Esophagus squamous epithelium (tissue), 5 donors: ENCODE measurements at places on chromosomes 2 and 18. TPM values are rescaled to one million over a fixed set of nuclear protein-coding genes. Genes with fewer than 3 reads are reported as not detected.

- H3K27me3 ChIP-seq: no peaks in the 10 kb centered on the region
- no peaks in the 10 kb centered on the region for H3K36me3 ChIP-seq
- no peak overlapping the region for H3K4me3 ChIP-seq
- H3K27ac ChIP-seq: peak overlapping the region; percentile 1
Measured at GRCh38 chr2:33298233-33298632, 178.2 kb upstream of the RASGRP3 start.

DNA sequence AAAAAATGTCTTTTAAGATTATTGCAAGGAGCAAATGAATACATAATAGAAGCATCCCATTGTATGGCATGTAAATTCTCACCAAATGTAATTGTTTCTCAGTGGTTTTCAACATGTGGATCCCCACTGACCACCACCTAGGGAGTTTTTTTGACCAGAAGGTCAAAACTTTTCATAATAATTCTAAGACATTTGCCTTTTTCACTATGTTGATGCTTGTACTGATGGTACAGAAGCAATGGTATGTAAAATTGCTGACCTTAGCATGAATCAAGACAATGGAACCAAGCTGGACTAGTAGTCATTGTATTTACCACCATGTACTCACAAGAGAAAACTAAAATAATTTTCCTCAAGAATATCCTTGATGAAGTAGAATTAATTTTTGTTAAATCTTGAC is 36.8 kb downstream of the RAB10 start:
- H3K4me3 ChIP-seq: no peak overlapping the region
- H3K27ac ChIP-seq: no peak overlapping the region
- peaks cover 4% of the 10 kb centered on the region for H3K4me1 ChIP-seq
- no peaks in the 10 kb centered on the region for H3K27me3 ChIP-seq

Gene PAIP2B
- total RNA-seq: 6.5 TPM

Gene CAVIN2
- 20.5 TPM for total RNA-seq

GRCh38 chr2:96507957-96508520 is 2.9 kb upstream of the NEURL3 start:
- no peaks in the 10 kb centered on the region for H3K27me3 ChIP-seq
- no peak for DNase-seq
- peaks cover 31% of the 10 kb centered on the region for H3K4me1 ChIP-seq

DNA sequence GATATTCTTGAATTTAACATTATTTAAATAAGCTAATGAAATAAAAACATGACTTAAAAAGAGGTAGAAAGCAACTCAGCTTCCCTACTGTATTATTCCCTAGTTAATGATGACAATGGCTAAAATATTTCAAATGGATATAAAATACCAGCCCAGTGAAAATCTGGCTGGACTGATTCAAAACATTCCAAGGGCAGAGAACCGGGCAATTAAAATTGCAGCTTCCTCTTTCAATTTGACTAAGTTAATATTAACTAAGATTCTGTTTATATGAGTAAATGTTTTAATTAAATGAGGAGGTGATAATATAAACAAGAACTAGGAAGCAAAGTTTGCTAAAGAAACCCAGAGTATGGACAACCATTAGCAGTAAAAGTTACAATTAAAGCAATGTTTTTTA is 65.6 kb downstream of the RAPH1 start:
- no peak for DNase-seq
- no peaks in the 10 kb centered on the region for H3K36me3 ChIP-seq
- no peak overlapping the region for H3K4me3 ChIP-seq

Gene TGFA
- 15.8 TPM for total RNA-seq

Gene GRB14
- total RNA-seq: 0.31 TPM

- no peak overlapping the region for H3K27ac ChIP-seq
- no peaks in the 10 kb centered on the region for H3K36me3 ChIP-seq
- no peak for DNase-seq
- H3K27me3 ChIP-seq: no peaks in the 10 kb centered on the region
- H3K4me3 ChIP-seq: no peak overlapping the region
- H3K4me1 ChIP-seq: no peaks in the 10 kb centered on the region
Measured at GRCh38 chr2:230742781-230743180, 30.1 kb downstream of the CAB39 start.

Gene EPB41L3
- 41.4 TPM for total RNA-seq

Gene KYNU
- 2.3 TPM for total RNA-seq

- H3K36me3 ChIP-seq: no peaks in the 10 kb centered on the region
- H3K4me3 ChIP-seq: no peak overlapping the region
- H3K27ac ChIP-seq: no peak overlapping the region
- H3K27me3 ChIP-seq: no peaks in the 10 kb centered on the region
- DNase-seq: no peak
Measured at GRCh38 chr2:194155431-194155830, 1501.6 kb upstream of the SLC39A10 start.

Gene KCNG3
- total RNA-seq: 0.09 TPM

DNA sequence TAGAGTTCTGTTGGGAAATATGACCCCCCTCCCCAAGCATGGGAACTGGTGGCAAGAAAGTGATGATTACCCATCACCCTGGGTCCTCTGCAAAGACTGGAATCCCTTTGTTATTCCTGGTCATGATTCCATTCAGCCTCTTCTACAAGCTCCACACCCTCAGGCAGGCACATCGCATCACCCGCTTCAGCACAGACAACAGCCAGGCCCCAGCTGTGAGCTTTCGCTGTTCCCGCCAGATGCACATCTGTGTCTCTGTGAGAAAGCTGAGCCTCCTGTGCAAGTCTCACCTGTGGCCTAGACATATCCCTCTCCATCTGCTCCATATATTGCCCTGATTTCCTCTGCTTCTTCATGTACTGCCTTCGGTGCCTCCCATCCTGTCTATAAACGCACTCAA is 368.0 kb upstream of the RAB6C start:
- H3K27ac ChIP-seq: no peak overlapping the region
- H3K36me3 ChIP-seq: no peaks in the 10 kb centered on the region
- H3K4me1 ChIP-seq: no peaks in the 10 kb centered on the region
- H3K27me3 ChIP-seq: no peaks in the 10 kb centered on the region
- no peak overlapping the region for H3K4me3 ChIP-seq

Gene COL4A3
- total RNA-seq: 2.5 TPM

- no peaks in the 10 kb centered on the region for H3K27me3 ChIP-seq
- no peak for DNase-seq
- H3K36me3 ChIP-seq: no peaks in the 10 kb centered on the region
- peaks cover 55% of the 10 kb centered on the region for H3K4me1 ChIP-seq
- H3K27ac ChIP-seq: peak overlapping the region; percentile 91
Measured at GRCh38 chr18:3603421-3604234, 153.7 kb downstream of the TGIF1 start.

DNA sequence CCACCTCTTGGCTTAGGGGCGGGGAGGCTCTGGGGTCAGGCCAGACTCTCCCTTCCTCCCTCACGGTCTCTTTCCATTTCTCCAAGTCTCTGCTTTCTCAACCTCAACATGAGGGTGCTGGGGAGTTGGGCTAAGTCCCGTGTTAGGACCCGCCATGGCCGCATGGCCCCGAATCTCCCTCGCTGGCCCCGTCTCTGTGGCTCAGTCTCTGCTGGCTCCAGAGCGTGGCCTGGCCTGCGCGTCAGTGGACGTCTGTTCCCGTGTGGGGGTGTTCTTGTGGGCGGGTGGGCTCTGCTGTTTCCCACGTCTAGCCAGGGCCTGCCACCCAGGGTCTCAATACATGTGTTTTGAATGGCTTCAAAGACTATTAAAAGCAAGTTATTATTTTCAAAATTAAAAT is 12.4 kb downstream of the ALLC start:
- no peaks in the 10 kb centered on the region for H3K36me3 ChIP-seq
- no peak overlapping the region for H3K4me3 ChIP-seq
- no peak overlapping the region for H3K27ac ChIP-seq
- H3K27me3 ChIP-seq: no peaks in the 10 kb centered on the region
- no peak for DNase-seq
- H3K4me1 ChIP-seq: no peaks in the 10 kb centered on the region

Gene ALPI
- total RNA-seq: not detected

Gene PSD4
- total RNA-seq: 52.6 TPM

Gene MARCO
- total RNA-seq: 0.87 TPM

- peak overlapping the region; percentile 36 for H3K27ac ChIP-seq
- peaks cover 22% of the 10 kb centered on the region for H3K36me3 ChIP-seq
Measured at GRCh38 chr2:217886720-217887309, 116.0 kb downstream of the TNS1 start.

DNA sequence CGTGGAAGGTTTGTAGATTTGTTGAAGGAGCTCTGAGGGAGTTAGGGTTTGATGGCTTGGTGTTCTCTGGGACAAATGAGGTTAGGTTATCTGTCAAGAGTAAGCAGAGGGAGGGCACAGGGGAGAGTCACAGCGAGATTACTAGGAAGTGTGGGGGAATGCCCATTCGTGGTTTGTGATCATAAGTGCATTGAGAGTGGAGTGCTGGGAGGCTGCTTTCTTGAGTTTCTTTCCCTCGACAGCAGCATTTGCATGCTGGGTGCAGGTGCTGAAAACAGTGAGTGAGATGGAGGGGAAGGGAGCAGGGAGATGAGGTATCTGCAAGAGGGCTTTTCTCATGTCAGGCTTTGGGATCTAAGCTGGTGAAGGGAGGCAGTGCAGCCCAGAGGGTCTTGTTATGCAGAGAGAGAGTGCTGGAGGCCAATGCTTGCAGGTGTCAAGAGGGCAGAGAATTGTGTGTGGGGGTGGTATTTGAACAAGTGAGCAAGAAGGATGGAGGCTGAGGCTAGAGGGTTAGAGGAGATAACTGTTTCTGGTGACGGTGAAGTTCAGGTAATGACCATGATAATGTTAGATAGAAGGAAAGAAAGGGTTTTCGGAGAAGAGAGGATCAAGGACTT is 8.8 kb downstream of the RALB start:
- peaks cover 78% of the 10 kb centered on the region for H3K4me1 ChIP-seq
- no peak overlapping the region for H3K4me3 ChIP-seq
- peak overlapping the region; percentile 6 for H3K27ac ChIP-seq
- DNase-seq: no peak
- no peaks in the 10 kb centered on the region for H3K27me3 ChIP-seq

DNA sequence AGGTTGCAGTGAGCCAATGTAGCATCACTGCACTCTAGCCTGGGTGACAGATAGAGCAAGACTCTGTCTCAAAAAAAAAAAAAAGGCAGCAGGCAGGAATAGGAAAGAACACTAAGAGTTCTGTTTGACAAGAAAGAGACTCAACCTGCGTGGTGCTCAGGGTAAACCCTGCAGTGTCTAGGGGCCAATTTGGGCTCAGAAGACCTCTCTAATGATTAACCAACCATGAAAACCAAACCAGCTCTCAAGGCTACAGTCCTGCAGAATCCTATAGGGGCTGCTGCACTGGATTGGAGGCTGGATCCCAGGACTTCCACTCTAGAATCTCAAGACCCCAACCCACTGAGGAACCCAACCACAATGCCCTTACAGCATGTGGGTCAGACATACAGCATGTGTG is 2.4 kb downstream of the TRABD2A start:
- H3K27me3 ChIP-seq: peaks cover 6% of the 10 kb centered on the region
- no peak overlapping the region for H3K27ac ChIP-seq
- H3K36me3 ChIP-seq: no peaks in the 10 kb centered on the region
- no peak for DNase-seq
- H3K4me1 ChIP-seq: peaks cover 33% of the 10 kb centered on the region

Gene CRYGC
- total RNA-seq: not detected

DNA sequence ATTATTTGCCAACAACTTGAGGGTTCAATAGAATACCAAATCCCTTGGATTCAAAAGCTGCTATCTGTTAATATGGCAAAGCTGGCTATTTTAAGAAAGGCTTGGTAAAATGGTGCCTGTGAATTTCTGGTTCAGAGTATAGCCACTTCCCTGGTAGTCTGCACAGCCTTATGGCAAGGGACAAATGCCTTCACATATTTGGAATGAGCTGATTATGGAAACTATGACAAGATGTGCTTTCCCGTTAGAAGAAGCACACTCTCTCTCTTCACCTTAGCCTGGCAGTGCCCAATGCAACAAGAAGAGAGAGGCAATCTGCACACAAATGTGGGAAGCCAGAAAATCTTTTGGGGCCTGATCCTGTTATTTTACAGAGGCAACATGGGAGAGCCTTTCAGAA is 47.5 kb upstream of the MAP3K20 start:
- no peak overlapping the region for H3K4me3 ChIP-seq
- no peaks in the 10 kb centered on the region for H3K27me3 ChIP-seq
- H3K36me3 ChIP-seq: peaks cover 4% of the 10 kb centered on the region
- peaks cover 11% of the 10 kb centered on the region for H3K4me1 ChIP-seq
- DNase-seq: no peak
- peak overlapping the region; percentile 26 for H3K27ac ChIP-seq

- H3K36me3 ChIP-seq: no peaks in the 10 kb centered on the region
- peaks cover 51% of the 10 kb centered on the region for H3K4me1 ChIP-seq
- no peak overlapping the region for H3K4me3 ChIP-seq
- DNase-seq: no peak
- H3K27ac ChIP-seq: peak overlapping the region; percentile 81
Measured at GRCh38 chr2:9946076-9946475, 5.4 kb upstream of the GRHL1 start.

GRCh38 chr18:45408218-45408617 is 207.1 kb upstream of the SLC14A2 start:
- no peak for DNase-seq
- H3K4me1 ChIP-seq: no peaks in the 10 kb centered on the region
- no peaks in the 10 kb centered on the region for H3K27me3 ChIP-seq
- no peaks in the 10 kb centered on the region for H3K36me3 ChIP-seq
- no peak overlapping the region for H3K4me3 ChIP-seq

Gene LOXL3
- total RNA-seq: 0.48 TPM

DNA sequence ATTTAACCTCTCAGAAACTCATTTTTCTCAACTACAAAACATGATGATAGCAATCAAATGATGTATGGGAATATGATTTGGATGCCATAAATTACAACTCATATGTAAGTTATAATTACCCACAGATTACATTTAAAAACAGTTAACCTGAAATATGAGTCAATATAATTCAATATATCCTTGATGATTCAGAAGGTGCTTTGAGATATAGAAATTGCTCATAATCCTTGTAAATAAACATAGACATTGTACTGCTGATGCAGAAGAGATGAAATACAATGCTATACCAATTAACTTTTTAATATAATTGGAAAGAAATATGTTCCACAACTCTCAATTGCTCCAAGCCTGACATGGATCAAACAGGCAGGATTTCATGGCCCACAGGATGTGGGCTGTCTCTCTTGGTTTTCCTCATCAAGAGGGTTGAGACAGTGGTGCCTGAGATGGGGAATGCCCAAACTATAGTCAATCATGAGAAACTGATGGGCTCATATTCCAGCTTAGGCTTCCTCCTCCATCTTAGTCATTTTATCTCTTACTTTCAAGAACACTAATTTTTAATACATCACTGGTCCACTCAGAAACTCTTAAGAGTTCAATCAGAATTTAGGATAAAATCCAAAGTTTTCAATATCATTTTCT is 49.4 kb downstream of the NCKAP5 start:
- no peak overlapping the region for H3K4me3 ChIP-seq
- DNase-seq: no peak
- no peak overlapping the region for H3K27ac ChIP-seq

GRCh38 chr2:43605079-43605655 is 9.3 kb upstream of the THADA start:
- H3K27ac ChIP-seq: no peak overlapping the region
- no peak overlapping the region for H3K4me3 ChIP-seq
- H3K27me3 ChIP-seq: no peaks in the 10 kb centered on the region
- DNase-seq: no peak
- peaks cover 8% of the 10 kb centered on the region for H3K4me1 ChIP-seq
- H3K36me3 ChIP-seq: no peaks in the 10 kb centered on the region

- H3K4me3 ChIP-seq: no peak overlapping the region
- H3K4me1 ChIP-seq: no peaks in the 10 kb centered on the region
- H3K27ac ChIP-seq: no peak overlapping the region
Measured at GRCh38 chr2:105287692-105288091, 41.8 kb downstream of the TGFBRAP1 start.
